ENCODE measurements at places on chromosomes 11 and 22.

- no peak for DNase-seq
Measured at GRCh38 chr11:86793307-86793706, 7.0 kb upstream of the PRSS23 start.

- DNase-seq = no peak
Measured at GRCh38 chr11:33869481-33870422, 22.1 kb downstream of the LMO2 start.

- no peak for DNase-seq
Measured at GRCh38 chr11:118572981-118573550, 857 bp downstream of the ARCN1 start.

DNA sequence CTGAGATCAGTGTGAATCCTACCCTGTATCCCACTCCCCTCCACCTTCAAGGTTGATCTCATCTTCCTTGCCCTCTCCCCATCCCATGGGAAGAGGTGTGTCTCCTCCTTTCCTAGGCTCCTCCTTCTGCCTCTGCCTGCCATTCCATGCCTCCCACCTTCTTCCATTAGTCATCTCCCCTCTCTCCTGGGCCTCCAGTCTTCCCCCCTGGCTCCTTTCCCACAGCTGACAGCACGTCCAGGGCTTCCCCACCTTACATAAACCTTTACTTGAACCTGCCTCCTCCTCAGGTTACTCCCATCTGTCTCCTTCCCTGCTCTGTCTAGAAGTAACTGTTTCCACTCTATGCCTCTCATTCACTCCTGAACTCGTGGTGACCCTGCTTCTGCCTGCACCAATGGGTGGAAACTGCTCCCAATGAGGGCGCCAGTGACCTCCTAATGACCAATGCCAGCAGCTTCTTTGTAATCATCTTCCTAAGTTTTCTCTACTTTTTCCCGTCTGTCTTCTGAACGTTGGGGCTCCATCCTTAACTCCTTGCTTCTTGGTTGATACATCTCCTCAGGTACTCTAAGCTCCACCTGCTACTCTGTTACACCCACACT lies 266.9 kb upstream of the NARS2 start:
- no peak for DNase-seq

- DNase-seq = no peak
Measured at GRCh38 chr11:69984457-69985261, 93.5 kb upstream of the ANO1 start.

- no peak for DNase-seq
Measured at GRCh38 chr22:22154040-22154439, 90.5 kb upstream of the VPREB1 start.

- no peak for DNase-seq
Measured at GRCh38 chr11:116432301-116432700, 340.5 kb downstream of the BUD13 start.

- no peak for DNase-seq
Measured at GRCh38 chr11:35617687-35618496, at the start of gene FJX1. TSS of gene FJX1 (plus strand) at chr11:35618460. CDS start at chr11:35618637, 177 bp downstream.

DNA sequence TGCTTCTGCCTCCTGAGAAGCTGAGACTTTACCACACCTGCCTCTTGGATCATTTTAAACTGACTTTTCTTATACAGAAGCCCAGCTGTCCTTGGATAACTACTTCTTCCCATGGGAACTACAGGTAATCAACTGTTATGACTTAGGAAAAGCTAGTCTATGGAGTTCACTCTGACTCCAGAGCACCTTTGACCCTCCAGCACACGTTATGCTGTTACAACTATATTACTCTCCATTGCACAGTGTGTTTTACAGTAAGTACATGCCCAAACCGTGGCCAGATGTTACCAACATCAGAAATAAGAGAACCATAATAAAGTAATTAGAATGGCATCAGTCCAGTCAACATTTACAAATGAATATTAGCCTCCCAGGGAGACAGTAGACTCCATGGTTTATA lies 21.3 kb upstream of the TSG101 start:
- DNase-seq = no peak

DNA sequence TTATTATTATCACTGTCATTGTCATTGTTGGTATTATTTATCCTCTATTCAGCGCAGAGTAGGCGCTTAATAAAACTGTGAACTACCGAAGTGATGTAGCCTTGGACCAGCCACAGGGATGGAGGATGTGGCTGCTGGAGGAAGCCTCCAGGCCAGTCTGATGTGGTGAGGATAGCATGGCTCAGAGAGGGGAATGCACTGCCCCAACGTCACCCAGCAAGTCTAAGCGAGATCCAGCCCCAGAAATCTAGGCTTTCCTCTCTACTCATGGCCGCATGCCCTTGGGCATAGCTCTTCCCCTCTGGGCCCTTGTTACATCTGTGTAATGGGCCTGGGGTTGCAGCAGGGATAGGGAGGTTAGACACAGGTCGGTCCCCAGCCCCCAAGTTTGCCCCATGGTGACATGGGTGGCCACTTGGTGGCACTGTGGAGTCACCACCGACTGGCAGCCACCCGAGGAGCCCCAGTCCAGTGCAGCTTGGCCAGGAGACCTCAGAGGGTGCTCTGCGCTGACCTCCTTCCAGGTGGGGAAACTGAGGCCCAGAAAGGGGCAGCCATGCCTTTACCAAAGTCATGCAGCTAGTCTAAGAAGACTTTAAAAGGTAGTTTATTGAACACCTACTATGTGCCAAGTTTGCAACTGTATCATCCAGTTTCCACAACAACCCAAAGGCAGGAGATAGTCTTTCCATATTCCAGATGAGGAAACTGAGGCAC lies 395.7 kb downstream of the MN1 start:
- DNase-seq = no peak

GRCh38 chr11:2144544-2145248 lies 5.5 kb upstream of the IGF2 start:
- no peak for DNase-seq

DNA sequence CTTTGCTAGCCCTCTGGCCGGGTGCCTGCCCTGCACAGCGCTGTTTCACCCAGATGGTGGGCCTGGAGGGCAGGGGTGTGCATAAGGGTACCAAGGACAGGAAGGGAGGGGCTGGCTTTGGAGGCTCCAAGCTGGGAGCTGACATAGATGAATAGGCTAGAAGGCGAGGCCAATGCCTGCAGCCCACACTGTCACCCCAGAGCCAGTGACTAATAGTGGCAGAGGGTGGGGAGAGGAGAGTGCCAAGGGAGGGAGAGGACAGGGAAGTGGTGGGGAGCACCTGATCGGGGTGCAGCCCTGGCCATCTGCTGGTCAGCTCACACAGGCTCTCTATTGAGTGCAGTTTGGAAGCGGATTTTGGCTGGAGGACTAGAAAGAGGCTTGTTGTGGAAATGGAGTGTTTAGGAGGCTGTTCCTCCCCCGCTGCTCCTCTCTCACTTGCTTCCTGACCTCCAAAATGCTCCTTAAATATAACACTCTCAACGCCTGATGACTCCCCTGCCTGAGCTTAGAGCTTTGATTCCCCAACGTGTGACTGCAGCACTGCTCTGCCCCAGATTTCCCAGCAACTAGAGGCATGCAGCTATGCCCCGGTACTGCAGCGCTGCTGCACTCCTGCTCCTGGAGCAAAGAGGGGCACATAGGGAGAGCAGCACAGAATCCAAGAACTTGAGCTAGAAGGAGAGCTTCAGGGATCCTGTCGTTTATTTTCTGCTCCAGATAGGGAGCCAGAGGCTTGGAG lies 89.2 kb downstream of the GRAMD1B start:
- no peak for DNase-seq

DNA sequence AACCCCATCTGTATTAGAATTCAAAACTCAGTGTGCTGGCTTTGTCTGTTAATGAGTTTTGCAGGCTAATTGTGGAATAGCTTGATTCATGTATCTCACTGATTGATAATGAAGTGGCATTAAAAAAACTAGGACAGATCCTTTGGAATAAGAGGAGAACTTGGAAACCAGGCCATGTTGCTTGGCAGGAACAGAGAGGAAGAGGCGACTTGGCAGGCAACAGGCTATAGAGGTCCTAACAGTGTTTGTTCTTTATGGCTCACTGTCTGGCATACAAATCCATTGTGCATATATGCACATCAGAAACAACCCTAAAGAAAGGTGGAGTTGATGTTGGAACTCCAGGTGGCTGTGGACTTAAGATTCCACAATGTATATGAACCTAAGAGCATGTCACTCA lies 17.4 kb upstream of the OR9I1 start:
- no peak for DNase-seq

GRCh38 chr11:9678576-9678975 lies 14.7 kb downstream of the SWAP70 start:
- no peak for DNase-seq

GRCh38 chr22:30228509-30229359 lies 17.8 kb downstream of the LIF start:
- no peak for DNase-seq

- no peak for DNase-seq
Measured at GRCh38 chr11:71843858-71844257, 10.9 kb downstream of the DEFB108B start.
